Fibroblast of the aortic adventitia (primary cell): ENCODE measurements at places on chromosomes 6 and 20.

DNA sequence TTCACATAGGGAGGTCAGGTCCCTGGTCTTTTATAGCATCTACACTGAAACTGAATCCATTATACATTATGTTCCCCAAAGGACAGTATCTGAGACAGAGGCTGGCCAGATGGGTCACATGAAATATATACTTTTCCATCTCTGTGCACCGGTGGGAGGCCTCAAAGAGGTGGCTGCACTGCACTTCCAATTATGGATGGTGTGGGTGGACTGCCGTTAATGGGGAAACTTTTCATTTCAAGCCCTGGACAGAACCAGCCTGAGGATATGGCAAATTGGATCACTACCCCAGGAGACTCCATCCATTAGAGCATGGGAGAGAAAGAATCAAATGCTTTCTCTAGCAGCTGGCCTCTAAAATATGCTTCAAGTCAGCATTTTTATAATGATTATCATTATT, 280.5 kb upstream of the OPRM1 start:
- no peak for DNase-seq

- DNase-seq, result no peak
Observed at GRCh38 chr6:168017629-168018028, 20.2 kb downstream of the KIF25 start.

- no peak for DNase-seq
Observed at GRCh38 chr6:33739571-33739970, 7.1 kb downstream of the IP6K3 start.

DNA sequence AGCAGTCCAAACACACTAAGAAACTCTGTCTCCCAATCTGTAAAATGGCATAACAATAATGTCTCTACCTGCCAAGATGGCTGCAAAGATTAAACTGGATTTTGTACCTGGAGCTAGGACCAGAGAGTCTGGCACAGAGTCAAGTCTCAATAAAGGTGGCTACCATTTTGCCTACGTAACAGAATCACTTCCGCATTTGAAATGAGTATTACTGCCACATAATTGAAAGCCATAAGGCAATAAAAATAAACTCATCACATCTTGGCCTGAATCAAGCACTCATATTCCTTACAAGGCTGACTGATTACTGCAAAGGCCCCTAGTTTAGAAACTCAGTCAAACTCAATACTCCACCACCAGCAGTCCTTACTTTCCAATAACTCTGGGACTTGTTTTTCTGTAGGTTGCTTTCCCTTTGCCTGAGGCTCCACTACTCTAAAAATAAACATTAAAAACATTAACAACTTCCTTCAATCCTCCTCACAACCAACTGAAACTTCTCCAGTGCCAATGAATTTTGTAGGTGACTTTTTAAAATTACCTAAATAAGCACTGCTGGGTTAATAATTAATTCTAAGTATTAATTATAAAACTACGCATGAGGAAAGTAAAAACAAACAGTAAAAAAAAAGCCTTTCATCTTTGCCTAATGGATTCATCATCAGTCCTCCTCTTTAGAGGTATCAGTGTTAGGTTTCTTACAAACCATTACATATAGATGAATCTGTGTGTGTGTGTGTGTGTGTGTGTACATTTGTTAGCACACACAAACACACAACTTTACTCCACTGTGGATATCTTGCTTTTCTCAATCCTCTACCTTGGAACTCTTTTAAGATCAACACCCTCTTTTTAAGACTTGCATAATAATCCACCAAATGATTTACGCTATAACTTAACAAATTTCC, 3.7 kb downstream of the KIF16B start:
- DNase-seq, result no peak

DNA sequence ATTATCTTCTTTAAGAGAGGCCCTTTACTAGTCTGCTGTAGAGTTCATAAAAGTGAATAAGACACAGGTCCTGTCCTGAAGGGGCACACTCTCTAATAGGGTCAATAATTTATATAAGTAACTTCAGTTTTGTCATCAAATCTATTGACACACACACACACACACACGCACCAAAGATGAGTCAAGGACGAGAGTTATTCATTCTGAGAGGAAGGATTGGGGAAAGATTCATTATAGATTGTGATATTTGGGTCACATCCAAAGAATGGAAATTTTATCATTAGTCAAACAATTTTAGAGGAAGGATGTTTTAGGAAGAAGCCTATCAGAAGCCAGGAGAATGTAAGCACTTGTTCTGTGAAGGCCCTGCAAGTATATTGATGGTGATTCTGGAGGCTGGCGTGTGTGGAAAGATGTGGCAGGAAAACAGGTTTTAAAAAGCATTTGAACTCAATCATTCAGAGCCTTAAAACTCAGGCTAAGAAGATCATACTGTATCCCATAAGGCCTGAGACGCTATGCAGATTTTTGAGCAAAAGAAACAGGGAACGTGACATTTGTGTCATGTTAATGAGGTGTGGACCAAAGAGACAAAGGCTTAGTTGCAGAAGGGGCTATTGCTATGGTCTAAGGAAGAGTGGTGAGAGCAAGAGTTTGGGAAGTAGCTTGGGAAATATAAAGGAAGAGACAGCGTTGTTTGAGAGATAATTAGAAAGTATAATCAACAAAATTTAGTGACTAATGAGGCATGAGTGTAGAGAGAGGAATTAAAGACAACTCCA, 161.4 kb upstream of the PREP start:
- DNase-seq, result no peak

DNA sequence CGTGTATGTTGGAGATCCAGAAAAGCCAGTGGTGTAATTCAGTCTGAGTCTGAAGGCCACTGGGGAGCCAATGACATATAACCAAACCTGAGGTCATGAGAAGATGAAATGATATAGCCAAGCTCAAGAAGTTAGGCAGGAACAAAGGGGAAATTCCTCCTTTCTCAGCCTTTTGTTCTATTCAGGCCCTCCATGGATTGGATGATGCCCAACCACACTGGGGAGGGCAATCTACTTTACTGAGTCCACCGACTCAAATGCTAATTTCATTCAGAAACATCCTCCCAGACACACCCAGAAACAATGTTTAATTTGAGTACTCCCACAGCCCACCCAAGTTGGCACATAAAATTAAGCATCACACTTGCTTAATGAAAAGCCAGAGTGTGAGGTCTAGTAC, 183.6 kb downstream of the GJA1 start:
- DNase-seq, result no peak

DNA sequence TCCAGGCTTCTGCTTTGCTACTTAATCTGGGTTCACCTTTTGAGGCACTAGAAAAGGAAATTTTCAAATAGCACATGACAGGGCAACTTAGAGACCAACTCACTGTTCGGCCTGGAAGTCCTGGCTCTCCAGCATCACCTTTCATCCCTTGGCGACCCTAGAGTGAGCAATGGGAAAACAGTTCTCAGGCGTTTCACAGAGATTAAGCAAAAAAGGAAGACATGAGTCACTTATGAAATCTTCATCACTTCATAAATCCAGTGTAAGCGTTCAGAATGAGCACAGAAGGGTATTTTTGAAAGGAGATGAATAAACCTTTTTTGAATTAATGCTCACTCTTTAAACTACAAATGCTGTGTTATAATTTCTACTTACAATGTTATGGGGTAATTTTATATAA, 104.0 kb downstream of the COL12A1 start:
- peak; percentile 74 for DNase-seq

- DNase-seq, result no peak
Observed at GRCh38 chr6:151142676-151143075, 97.1 kb upstream of the AKAP12 start.

DNA sequence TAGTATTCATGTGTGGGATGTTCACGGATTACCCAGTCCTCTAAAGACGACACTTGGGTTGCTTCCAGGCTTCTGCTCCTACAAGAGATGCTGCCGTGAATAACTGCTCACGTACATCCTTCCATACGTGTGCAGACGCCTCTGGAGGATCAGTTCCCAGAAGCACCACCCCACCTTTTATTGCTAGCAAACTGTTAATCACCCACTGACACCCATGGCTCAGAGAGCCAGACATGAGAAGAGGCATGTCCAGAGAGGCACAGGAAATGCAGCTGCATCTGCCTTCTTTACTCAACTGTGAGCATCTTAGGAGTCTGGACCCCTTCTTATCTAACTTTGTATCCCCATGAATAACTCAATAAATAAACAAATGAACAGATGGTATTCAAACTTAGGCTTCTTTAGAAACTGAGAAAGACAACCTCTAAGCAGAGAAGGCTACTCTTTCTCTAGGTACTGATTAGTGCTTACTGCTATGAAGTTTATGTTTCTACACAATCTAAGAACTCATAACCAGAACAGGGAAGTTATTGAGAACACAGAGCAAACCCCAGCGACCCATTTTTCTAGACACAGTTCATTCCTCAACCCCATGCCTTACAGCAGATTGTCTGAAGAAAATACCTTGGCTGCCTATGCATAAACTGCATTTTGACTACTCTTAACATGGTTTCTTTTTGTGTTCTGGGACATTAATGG, 228.7 kb upstream of the RREB1 start:
- peak; percentile 2 for DNase-seq

- no peak for DNase-seq
Observed at GRCh38 chr20:63831993-63832686, 1.1 kb upstream of the ZBTB46 start.

GRCh38 chr20:18428490-18429173, 38.2 kb downstream of the DZANK1 start:
- peak; percentile 71 for DNase-seq

- DNase-seq, result no peak
Observed at GRCh38 chr6:39430871-39431523, 108.5 kb upstream of the KCNK16 start.

DNA sequence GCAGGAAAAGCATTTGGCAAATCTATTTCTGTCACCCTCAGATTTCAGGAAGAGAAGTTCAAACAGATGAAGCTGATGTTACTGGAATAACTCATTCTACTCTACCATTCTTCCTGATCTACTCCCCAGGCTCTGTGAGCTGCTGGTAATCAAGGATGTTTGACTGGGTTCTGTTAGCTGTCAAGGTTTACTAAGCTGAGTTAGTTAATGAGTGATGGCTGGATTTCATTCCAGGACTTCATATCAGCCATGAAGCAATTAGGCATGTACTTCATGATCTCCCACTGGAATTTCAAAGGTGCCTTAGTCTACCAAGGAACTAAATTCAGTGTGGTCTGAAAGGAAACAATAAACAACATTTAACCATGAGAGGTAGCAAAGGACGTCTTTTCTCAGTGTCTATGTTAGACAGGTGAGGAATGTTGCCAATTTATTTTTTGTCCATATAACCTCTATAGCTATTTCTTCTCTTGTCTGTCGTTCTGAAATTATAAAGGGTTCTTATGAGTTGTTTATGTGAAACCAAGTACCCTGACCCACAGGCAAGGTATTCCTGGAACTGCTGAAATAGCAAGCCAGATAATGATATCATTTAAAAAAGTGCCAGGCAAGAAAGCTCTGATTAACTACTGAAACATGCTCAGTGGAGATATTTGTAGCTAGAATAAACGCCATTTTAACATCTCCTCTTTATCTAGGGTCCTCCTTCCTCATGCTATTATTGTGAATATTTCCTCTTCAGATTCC, 112.9 kb downstream of the BACH2 start:
- DNase-seq, result no peak

DNA sequence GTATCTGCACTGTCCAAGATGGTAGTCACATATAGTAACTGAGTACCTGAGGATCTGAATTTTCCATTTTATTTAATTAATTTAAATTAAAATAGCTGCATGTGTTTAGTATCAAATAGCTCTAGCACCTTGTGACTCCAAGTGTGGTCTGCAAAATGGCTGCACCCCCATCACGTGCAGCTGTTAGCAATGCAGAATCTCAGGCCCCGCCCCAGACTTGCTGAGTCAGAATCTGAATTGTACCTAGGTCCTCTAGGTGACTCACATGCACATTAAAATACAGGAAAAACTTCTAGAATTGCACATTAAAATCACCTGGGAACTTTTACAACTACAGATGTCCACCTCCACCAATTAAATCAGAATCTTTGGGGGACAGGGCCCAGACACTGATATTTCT, 19.2 kb upstream of the FAM83C start:
- peak; percentile 43 for DNase-seq

DNA sequence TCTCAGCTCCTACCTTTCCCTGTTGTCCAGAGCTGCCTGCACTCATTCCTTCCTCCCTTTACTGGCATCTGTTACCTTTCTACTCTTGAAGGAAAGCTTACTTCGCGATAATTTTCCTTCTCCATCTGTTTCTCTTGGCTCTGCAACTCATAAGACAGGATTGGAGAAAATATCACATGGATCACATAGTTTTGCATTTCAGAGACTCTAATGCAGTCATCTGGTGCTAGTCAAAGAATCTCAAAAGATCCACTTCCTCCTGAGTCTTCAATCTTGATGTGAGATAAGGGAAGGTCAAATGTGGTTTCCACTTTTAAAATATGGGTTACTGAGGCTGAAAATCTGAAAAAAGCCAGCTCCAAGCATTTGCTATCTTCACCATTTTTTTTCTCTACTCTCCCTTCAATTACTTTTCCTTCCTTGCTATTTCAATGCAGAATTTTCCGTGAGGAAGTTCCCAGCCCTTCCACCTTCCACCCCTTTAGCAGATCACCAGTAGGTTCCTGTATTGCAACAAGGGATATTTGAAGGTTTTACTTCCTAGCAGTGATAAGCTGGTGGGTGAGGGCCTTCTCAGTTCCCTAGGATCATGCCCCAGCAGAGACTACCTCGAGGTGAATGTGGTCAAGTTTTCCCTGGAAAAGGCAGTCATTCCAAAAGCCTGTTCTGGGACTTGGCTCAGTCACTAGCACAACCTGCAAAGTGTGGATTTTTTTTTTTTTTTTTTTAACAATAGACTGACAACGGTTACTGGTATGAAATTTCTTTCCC, 62.8 kb upstream of the LRRC1 start:
- no peak for DNase-seq

GRCh38 chr20:3993109-3993508, 22.2 kb downstream of the RNF24 start:
- DNase-seq, result no peak

GRCh38 chr20:57996936-57997890, 231.2 kb downstream of the ANKRD60 start:
- peak; percentile 6 for DNase-seq

DNA sequence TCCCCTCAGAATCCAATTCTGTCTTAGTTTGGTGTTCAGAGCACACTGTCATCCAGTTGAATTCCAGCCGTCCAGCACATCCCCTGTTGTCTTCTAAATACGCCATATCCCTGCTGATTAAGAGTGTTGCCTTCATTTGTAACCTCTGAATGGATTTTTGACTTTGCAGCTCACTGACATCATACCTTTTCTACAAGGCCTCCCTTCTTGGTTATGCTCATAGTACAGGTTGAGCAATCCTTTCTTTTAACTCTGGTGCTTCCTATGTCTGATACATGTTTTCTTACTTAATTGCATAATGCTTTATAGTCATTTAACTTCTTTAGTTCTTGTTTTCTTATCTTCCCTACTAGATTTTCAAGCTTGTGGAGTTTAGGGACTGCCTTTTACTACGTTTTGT, 36.4 kb downstream of the XRN2 start:
- no peak for DNase-seq

GRCh38 chr20:5863040-5863833, 87.1 kb downstream of the TRMT6 start:
- DNase-seq, result peak; percentile 66

GRCh38 chr6:51093871-51094270, 275.2 kb downstream of the TFAP2B start:
- DNase-seq, result no peak

- no peak for DNase-seq
Observed at GRCh38 chr6:41813469-41813868, 26.0 kb downstream of the TOMM6 start.

GRCh38 chr6:116530436-116530835, 15.0 kb downstream of the TRAPPC3L start:
- no peak for DNase-seq

GRCh38 chr20:63107449-63108200, 100.9 kb upstream of the BHLHE23 start:
- no peak for DNase-seq

GRCh38 chr6:130065609-130066156, 47.3 kb downstream of the L3MBTL3 start:
- DNase-seq, result no peak

GRCh38 chr6:134768931-134769330, 181.0 kb downstream of the ALDH8A1 start:
- DNase-seq, result no peak
